ENCODE measurements at places on chromosomes 4 and X. TPM values are rescaled to one million over a fixed set of nuclear protein-coding genes. Genes with fewer than 3 reads are reported as not detected.
A peak's percentile ranks its signal among the peaks of the same experiment; 100 is the strongest.

ZBTB49 gene
- 8.7 TPM for total RNA-seq

NALF2 gene
- not detected for total RNA-seq

LIMCH1 gene
- total RNA-seq = 83.0 TPM

HELT gene
- not detected for total RNA-seq

KIAA1210 gene
- total RNA-seq = not detected

PRKG2 gene
- total RNA-seq = 0.32 TPM

SYNPO2 gene
- total RNA-seq = 588 TPM

PABPC1L2B gene
- total RNA-seq = not detected

TMPRSS11D gene
- not detected for total RNA-seq

DNA sequence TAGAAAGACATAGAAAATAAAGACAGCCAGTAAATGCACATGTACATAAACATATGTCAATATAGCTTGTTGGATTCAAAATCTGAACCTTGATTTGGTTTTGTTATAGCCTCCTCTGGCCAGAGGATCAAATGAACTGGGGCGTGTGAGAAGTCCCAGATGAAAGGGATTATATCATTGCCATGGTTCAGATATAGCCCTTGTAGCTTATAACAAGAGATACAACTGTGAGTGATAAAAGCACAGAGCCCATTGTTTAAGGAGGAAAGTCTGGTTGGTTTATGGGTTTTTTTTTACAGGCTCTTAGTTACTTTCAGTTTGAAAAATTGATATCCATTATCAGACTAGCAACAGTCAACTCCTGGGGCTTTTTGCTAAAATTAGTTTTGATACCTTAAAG is 101.7 kb upstream of the GLRA2 start:
- no peak for DNase-seq

DNA sequence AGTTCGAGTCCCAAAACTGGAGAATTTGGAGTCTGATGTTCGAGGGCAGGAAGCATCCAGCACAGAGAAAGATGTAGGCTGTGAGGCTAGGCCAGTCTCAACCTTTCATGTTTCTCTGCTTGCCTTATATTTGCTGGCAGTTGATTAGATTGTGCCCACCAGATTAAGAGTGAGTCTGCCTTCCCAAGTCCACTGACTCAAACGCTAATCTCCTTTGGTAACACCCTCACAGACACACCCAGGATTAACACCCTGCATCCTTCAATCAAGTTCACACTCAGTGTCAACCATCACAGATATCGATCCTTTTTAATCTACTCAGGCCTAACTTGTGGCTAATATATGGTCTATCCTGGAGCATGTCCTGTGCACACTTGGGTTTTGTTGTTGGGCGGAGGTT is 18.0 kb upstream of the MAEA start:
- no peak for DNase-seq

- no peak for DNase-seq
These were observed 10.4 kb upstream of the DGAT2L6 start for GRCh38 chrX:70166601-70167590.

GRCh38 chr4:76951672-76952010 is 2.1 kb downstream of the SEPTIN11 start:
- no peak for DNase-seq

- DNase-seq = no peak
These were observed 120.0 kb downstream of the RAB28 start for GRCh38 chr4:13364172-13364571.

- DNase-seq = peak; percentile 75
These were observed 120.6 kb downstream of the ZNF827 start for GRCh38 chr4:145818011-145818410.

DNA sequence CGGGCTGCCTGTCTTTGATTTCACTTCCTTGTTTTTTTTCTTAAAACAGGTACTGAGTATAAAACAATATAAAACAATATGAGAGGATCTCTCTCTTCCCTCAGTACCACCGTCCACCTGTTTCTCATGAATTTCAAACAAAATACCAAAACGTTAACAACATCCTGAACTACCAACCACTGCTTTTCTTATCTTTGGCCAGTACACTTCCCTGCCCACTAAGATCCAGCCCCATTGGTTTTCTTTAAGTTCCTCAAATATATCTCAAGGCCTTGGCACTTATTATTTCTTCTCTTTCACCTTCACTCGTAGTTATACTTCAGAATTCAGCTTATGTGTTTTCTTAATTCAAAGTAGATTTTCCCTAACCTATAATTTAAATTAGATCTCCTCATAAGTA is 370.2 kb upstream of the GRIA3 start:
- no peak for DNase-seq

- peak; percentile 69 for DNase-seq
These were observed 45.6 kb downstream of the SEL1L3 start for GRCh38 chr4:25817059-25817681.

GRCh38 chr4:121950212-121950679 is 1.6 kb downstream of the TRPC3 start:
- peak; percentile 71 for DNase-seq

DNA sequence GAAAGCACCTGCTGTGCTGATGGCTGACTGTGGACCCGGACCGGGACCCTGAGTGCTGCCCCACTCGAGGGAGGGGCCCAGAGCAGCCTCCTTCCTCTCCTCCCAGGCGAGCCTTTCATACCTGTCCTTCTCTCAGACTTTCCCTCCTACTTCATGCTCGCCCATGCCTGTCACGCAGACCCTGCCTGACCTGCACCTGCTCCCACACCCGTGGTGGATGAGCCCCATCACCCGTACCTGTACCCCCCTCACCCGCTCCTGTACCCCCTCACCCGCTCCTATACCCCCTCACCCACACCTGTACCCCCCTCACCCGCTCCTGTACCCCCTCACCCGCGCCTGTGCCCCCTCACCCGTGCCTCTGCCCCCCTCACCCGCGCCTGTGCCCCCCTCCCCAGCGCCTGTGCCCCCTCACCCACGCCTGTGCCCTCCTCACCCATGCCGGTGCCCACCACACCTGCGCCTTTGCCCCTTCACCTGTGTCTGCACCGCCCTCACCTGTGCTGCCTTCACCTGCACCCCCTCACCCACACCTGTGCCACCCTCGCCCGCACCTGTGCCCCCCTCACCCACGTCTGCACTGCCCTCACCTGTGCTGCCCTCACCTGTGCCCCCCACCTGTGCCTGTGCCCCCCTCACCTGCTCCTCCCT is 5.8 kb downstream of the MAEA start:
- no peak for DNase-seq

DNA sequence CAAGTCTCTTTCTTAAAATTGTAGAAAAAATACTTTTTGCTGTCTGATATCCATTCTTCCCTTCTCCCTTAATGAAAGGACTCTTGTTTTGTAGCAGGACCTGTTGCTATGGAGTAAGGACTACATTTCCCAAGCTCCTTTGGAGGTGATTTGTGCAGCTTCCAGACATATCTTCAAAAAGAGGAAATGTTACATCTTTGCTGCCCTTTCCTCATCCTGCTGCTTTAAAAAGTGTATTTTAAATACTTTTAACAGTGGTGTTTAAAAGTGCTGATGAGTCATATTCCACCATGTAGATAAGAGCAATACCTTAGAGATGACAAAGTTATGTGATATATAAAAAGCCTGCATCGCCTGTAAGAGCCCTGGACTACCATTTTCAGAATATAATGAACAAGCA is 98.7 kb downstream of the CFAP299 start:
- peak; percentile 6 for DNase-seq
